ENCODE measurements at places on chromosomes 11 and 22.

DNA sequence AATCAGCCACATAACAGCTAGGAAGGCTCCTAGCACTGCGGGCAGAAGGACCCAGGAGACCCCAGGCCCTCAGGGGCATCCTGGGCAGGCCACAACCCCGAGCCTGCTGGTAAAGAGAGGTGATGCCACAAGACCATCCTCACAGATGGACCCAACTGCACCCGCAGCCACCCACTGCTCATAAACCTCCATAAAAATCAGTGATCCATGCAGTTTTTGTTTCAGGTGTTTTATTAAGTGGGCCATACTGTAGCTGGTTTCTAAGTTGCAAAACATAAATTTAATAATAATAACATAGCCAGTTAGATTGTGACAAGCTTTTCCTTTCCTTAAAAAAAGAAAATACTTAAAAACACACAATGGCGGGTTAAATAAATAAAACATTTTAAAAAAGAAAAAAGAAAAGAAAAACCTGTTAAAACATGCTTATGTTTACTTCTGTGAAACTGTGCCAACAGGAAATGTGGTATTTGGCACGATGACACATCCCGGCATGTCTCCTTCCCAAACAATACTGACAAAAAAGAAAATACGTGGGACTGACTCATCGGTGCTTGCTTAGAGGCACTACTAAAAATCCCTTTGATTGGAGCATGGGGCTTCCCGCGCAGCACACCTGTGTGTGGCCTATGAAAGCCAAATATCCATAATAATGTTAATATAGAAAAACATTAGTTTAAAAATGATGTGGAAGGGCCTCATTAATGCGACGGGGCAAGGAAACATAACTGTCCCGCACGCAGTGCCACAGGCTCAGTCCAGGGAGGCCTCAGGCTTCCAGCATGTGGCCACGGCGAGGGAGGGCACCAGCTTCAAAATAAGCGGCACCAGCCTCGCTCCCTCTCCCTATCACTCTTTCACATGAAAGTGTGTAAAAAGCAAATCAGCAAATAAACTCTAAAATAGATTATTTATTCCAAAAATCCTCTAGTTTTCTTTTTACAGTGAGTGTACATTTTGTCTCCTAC lies 47.5 kb upstream of the SCUBE2 start:
- no peak for DNase-seq

DNA sequence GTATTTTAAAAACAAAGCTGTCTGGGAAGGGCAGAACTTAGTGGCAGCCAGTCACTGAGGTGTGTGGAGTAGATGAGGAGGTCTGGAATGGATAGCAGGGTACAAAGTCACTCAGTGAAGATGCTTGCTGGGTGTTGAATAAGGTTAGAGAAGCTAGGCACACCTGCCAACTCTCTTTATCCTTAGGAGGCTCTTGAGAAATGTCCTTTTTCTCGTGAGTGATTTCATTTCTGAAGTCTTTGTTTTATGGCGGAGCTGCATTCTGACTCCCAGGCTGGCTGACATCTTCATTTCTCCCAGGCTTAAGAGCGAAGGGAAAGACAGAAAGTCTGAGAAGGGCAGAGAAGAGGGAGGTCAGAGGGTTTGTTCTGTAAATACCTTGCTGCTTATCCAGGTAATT lies 31.0 kb downstream of the CECR2 start:
- DNase-seq: no peak

DNA sequence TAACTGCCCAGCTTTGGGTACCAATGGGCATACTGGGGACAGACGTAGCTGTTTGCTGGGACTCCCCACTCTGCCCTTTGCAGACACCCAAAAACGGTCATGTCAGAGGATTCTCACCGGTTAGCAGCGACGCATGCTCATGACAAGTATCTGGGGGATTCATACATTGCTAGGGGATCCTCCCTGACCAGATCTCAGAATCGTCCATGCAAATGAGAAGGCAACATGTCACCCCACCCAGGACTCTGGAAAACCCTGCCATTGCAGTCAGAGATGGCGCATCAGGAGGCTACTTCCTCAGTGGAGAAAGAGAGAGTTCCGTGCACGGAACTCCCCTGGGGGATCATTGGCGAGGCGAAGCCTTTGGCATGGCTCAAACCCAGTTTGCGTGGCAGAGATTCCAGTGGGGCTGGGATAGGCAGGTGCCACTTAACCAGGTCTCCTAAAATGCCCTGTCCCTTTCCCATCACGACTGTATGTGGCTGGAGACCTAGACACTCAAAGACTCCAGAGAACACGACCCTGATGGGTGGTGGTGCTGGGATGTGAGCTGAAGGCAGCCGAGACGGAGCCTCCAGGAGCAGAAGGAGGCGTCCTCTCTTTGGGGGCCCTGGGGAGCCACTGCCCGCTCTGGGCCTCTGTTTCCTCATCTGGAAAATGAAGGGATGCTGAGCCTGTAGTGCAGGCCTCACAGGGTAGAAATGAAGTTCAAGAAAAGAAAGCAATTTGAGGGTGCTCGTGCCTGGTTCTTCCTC lies 4.9 kb downstream of the RGL4 start:
- DNase-seq: no peak

DNA sequence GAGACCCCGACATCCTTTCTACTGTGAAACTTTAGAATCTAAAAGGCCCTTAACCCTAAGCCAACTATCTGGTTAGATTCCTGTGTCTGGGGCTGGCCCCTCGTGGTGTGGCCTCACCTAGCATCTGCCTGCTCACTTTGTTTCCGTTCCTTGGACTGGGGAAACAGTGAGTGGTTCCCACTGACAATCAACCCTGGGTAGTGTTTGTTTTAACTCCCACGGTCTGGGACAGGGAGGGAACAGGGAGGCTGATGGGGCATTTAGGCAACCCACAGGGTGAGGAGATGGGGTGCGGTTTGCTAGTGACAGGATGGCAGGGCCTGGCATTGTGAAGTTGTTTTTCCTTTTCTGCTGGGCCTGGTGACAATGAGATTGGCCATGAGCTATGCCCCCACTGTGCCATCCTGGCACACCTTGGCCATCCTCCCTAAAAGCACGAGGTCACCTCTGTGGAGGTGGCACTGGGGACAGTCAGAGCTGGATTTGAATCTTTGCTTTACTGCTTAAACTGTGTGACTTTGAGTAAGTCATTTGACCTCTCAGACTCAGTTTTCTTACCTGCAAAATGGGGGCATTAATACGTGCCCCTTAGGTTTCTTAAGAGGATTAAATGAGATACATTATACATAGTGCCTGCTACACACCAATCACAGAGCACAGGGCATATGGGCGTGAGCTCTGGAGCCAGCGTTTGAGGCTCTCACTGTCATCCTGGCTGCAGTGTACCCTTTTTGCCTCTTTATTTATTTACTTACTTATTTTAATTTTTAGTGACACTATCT lies 31.4 kb downstream of the CHRDL2 start:
- DNase-seq: no peak

DNA sequence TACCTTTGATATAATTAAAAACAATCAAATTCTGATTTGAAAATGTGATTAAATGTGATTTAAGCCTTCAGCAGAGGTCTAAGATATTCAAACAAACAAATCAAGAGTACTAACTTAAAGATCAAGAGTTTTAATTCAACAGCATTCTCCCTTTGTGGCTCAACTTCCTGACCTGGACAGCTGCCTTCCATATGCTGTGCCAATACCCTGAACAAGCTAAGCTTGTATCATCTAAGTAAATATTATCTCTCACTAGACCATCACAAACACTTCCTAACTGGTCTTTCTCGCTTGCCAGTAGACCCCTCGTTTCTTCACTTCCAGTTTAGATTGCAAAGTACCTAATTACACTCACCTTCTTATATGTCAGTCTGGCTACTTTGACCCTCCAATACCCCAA lies 35.9 kb upstream of the P4HA3 start:
- no peak for DNase-seq

GRCh38 chr11:116833816-116834534 lies 3.4 kb downstream of the APOA1 start:
- DNase-seq: no peak

DNA sequence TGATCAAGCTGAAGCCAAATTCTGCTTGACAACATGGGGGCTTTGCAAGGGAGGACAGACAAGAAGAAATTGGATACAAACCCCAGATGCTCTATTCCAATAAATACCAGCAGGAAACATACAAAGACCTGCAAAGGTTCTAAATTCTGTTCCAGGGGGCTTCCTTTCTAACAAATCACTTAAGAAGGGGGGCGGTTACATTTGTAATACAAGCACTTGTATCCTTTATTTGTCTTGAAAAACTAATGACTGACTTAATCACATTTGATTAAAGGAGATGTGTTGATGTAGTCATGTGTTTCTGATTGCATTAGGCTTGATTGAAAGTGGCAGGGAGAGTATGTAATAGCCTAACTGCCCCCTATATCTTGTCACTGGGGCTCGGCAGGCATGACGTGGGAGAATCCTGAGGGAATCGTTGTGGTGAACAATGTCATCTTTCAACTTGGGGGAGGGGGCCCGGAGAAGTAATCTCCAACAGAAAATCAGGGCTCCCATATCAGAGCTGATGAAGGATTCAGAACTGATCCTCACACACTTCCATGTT lies 361.7 kb downstream of the INSC start:
- DNase-seq: no peak

DNA sequence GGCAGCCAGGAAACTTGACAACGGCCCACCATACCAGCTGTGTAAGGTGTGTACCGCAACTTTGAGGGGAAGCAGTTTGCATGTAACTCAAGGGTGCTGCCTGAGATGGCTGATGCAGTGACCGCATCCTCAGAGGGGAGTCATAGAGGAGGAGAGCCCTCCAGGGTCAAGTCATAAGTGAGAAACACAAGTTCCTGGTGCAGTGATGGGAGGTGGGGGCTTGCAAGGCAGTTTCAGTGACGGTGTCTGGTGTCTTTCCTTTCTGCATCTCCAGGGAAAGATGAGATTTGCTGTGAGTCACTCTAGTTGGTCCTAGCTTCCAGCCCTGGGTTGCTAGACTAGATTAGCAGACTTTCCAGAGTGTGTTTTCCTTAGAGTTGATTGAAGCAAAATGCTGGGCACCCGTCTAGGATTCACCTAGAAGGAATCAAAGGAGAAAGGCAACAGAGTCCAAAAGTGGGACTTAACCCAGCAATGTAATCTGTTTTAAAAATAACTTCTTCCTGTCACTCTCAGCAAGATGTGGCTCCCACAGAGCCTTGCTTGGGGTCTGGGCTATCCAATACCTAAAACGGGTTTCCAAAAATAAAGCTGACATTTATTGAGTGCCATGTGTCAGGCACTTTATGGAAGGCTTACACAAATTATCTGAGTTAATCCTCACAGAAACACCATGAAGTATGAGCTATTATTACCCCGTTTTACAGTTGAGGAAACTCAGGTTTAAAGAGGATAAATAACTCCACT lies 265.4 kb upstream of the PLET1 start:
- no peak for DNase-seq

DNA sequence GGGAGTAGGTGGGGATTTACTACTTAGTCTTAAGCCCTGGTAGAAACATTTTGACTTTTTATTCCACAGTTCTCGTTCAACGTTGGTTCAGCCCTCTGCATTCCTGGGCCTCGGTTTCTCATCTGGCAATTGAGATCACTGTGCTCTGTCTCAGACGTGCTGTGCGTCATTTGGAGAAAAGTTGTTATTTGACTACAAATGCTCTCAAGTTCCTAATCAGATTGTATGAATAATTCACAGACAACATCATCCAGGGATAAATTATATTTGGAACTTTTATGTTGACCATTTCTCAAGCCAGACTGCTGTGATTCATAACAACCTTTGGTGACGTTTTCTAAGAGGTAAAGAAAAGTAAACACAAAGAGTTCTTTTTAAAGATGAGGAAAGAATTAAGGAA lies 69.2 kb downstream of the BLID start:
- DNase-seq: no peak

- no peak for DNase-seq
Observed at GRCh38 chr11:77661670-77662069, 24.1 kb upstream of the CLNS1A start.

DNA sequence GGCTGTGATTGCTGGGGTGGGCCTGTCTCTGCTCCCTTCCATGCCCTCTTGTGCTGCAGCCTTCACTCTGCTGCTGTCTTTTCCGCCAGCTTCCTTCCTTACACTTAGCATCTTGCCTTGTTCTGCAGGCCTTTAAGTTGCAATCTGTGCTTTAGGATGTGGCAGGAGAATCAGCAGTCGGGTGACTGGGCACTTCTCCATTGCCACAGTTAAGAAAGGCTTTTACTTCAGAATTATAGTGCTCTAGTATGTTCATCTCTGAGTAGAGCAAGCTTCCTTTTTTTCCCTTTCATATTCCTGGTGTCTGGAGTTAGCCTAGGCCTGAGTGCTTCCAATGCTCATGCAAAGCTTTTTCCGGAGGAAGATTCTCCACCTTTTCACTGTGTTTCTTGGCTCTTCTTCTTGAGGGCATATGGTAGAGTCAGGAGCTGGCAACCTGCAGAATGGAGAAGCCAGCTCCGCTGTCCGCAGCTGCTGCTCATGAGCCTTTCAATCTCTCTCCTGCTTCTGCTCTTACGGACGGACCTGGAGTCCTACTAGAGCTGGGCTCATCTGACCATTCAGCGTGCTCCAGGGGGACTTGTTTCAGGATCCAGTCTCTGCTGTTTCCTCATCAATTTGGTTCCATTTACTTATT lies 20.2 kb downstream of the PPP6R2 start:
- no peak for DNase-seq
